Astrocyte (in vitro differentiated cells and primary cell): ENCODE measurements at places on chromosomes 1 and 21. TPM values are rescaled to one million over a fixed set of nuclear protein-coding genes. Genes with fewer than 3 reads are reported as not detected.

- peak; percentile 36 for DNase-seq
Observed at GRCh38 chr1:224067621-224068457, 46.1 kb upstream of the FBXO28 start.

SPRR4 gene
- total RNA-seq: not detected in 2 replicates

CAMK1G gene
- total RNA-seq: 0.41 and 0.45 TPM in 2 replicates

- peak; percentile 41 for DNase-seq
Observed at GRCh38 chr1:200131551-200132125, 104.1 kb downstream of the NR5A2 start.

- DNase-seq: no peak
Observed at GRCh38 chr1:228096416-228097332, 6.5 kb downstream of the C1orf35 start.

GRCh38 chr1:182484067-182484466 is 34.1 kb downstream of the RGSL1 start:
- no peak for DNase-seq
